ENCODE measurements at places on chromosomes 16 and 17. TPM values are rescaled to one million over a fixed set of nuclear protein-coding genes. Genes with fewer than 3 reads are reported as not detected.

DNA sequence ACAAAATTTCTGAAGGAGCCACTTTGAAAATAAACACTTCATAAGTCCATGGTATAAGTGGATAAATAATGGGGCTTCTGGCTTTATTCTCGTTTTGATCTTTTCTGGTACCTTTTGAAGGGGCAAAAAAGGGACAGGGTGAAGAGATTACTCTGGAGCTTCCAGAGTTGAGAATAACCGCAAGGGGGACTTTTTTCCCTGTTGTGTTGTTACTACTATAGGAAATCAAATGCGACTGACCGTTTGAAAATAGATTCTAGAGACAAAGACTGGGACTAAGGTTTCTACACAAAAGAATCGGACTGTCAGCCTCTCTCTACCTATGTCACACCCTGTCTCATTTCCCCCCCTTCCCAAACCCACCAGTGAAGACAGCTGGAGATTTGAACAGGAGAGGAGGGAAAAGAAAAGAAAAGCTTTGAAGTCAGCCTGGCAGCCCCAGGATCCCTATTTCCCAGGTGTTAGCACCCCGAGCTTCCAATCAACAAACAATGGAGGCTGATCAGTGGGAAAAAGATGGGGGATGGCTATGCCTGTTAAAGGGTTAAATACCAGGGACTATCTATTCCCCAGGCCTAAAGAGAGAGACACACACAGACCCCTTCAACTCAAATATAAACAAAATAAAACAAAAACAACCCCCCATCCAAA is 8.4 kb downstream of the HOXB4 start:
- DNase-seq, result no peak

The IFT20 gene
- total RNA-seq, result 51.0 TPM

- no peak for DNase-seq
These were observed 19.6 kb upstream of the IRX5 start for GRCh38 chr16:54911079-54911478.

GRCh38 chr17:78268191-78268874 is 36.9 kb downstream of the TMEM235 start:
- DNase-seq, result peak; percentile 57

Data from pancreas (tissue), 10 donors.